ENCODE measurements at places on chromosomes 13 and 19.

DNA sequence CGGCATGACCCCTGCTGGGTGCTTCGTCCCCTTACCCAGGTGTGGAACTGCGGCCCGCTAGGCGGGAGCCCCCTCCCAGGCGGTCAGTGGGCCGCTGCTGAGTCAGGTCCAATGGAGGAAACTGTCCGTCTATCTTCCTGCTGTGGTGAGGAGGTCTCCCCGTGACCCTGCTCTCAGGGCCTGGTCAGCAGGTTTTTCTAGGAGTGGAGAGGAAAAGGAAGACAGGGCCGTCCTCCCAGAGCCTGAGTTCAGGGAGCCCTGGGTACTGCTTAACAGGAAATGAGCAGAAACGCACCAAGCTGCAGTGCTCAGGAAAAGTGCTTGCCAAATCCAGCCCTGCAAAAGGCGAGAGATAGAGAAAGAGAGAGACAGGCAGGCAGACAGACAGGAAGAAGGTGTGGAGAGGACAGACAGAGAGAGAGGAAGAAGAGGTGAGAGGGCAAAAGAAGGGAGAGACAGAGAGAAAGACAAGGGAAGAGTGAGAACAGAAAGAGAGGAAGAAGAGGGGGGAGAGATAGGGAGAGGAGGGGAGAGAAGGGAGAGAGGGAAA lies 10.3 kb downstream of the SH3GL1 start:
- no peak for DNase-seq

- DNase-seq: no peak
Measured at GRCh38 chr19:10830370-10830769, 5.6 kb downstream of the TMED1 start.

GRCh38 chr19:4970558-4971423 lies 1.9 kb downstream of the KDM4B start:
- DNase-seq: no peak

- no peak for DNase-seq
Measured at GRCh38 chr19:49554701-49555181, 25.6 kb downstream of the NOSIP start.

- no peak for DNase-seq
Measured at GRCh38 chr13:28246891-28247290, 108.5 kb downstream of the PAN3 start.

DNA sequence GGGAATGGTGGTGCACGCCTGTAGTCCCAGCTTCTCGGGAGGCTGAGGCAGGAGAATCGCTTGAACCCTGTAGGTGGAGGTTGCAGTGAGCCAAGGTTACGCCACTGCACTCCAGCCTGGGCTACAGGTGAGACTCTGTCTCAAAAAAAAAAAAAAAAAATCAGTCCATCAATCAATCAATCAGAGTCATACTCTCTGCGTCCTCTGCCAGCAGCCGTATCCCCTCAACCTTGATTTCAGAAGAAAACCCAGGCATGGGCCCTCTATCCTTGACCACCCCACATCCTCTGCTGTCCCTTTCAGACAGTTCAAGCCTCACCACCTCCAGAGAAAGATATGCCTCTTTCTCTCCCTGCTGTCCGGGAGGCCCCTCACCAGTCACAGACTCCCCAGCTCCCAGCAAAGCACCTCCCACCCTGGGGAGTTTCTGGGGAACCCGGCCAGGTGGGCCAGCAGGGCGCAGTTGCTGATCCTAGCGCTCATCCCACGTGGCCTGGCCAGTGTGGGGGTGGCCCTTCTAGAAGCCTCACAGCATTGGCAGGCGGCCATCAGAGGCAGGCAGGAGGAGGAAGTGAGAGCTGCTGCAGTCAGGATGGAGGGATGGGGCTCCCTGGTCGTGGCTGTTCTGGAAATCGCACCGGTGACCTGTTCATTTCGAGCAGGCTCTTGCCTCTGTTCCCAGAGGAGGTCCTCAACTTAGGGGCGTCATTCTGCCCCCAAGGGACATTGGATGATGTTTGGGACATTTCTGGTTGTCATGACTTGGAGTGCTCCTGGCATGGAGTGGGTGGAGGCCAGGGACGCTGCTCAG lies 10.2 kb upstream of the JSRP1 start:
- no peak for DNase-seq

- no peak for DNase-seq
Measured at GRCh38 chr13:73194310-73194709, 135.5 kb downstream of the KLF5 start.

DNA sequence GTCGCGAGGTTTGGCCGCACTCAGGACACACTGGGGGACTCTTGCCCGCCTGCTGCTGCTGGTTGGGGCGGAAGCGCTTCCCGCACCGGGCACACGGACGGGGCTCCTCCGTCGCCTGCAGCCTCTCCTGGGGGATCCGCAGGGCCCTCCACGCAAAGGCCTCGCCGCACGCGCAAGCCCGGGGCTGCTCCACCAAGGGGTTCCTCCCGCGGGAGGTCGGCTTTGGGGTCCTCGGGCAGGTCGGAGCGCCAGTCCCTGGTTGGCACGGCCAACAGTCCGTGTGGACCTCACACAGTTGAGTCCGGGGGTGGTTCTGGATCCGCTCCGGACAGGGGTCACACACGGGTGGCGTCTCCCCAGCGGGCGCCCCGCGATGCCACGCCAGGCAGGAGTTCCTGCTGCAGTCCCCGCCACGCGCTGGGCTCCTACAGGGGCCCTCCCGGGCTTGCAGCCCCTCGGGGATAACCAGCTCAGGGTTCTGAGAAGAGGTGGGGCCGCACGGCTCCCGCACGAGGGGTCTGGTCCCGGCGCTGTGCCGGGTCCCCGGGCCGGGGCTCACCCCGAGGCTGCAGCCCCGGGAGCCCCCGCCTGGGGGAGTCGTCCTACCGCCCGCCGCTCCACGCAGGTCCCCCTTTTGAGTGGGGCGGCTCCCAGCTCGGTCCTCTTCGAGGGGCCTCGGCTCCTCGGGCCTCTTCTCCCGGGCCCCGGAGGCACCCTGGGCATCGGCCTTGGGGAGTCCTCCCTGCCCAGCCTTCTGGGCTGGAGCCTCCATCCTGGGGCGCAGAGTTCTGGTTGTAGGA lies 6.2 kb upstream of the ZNF497 start:
- DNase-seq: no peak

- DNase-seq: no peak
Measured at GRCh38 chr19:48900477-48901406, 630 bp downstream of the NUCB1 start.
